ENCODE measurements at places on chromosomes 2 and 18. TPM values are rescaled to one million over a fixed set of nuclear protein-coding genes. Genes with fewer than 3 reads are reported as not detected.

The DNER gene
- 1.2 TPM for total RNA-seq

The HOXD9 gene
- total RNA-seq = 0.86 TPM

The ITGB1BP1 gene
- total RNA-seq = 61.6 TPM

The ARL4C gene
- total RNA-seq = 13.4 TPM

The PLCL1 gene
- 6.3 TPM for total RNA-seq

The TRPM8 gene
- not detected for total RNA-seq

The TRABD2A gene
- total RNA-seq = 5.4 TPM

The PRSS56 gene
- not detected for total RNA-seq

The RAB6C gene
- total RNA-seq = not detected

The TMEM163 gene
- 31.9 TPM for total RNA-seq

The ALPI gene
- total RNA-seq = not detected

Measured in lower lobe of right lung (tissue), 2 donors.